ENCODE measurements at places on chromosomes 16 and 17.

GRCh38 chr17:81891303-81891552, 158 bp downstream of the ALYREF start:
- no peak for DNase-seq

GRCh38 chr17:42163113-42163512, 8.3 kb upstream of the RAB5C start:
- no peak for DNase-seq

GRCh38 chr16:25107466-25107792, 4.1 kb upstream of the LCMT1 start:
- DNase-seq = no peak

DNA sequence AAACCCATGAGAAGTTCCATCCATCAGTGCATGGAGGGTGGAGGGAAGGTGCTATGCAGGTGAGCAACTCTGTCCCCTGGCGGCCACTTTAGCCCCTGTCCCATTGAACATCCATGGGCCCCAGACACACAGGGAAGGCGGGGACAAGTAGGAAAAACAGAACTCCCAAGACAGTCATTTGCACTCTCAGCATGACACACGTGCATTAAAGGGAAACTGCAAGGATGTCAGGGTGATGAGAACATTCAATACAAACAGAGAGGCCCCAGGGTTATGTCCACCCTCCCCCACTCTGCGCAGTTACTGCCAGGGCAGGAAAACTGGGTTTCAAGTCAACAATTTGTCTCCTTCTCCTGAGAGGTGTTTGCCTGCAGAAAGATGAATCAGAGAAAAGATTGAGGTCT, 44.0 kb upstream of the AKTIP start:
- no peak for DNase-seq

GRCh38 chr16:23491490-23492391, 18.6 kb downstream of the GGA2 start:
- no peak for DNase-seq

- DNase-seq = no peak
Measured at GRCh38 chr17:4426499-4427208, 7.1 kb upstream of the SPNS3 start.
